Skeletal muscle tissue (tissue), 5 donors: ENCODE measurements at places on chromosomes 13 and 19. TPM values are rescaled to one million over a fixed set of nuclear protein-coding genes. Genes with fewer than 3 reads are reported as not detected.

Gene CEACAM3
- total RNA-seq: not detected

Gene CLEC17A
- total RNA-seq: 0.52 TPM

Gene LRRC4B
- total RNA-seq: 5.2 TPM

Gene CCDC159
- total RNA-seq: 7.8 TPM

Gene LYPD3
- total RNA-seq: not detected

Gene ZNF841
- total RNA-seq: 19.8 TPM

Gene ACTN4
- total RNA-seq: 42.3 TPM

Gene CXCL17
- not detected for total RNA-seq

Gene ZIC2
- total RNA-seq: not detected

Gene CD22
- 4.7 TPM for total RNA-seq
